NCI-H2171 (cell line): ENCODE measurements at places on chromosomes 6 and 20.

- no peak for DNase-seq
Observed at GRCh38 chr6:146194434-146194833, 165.6 kb downstream of the GRM1 start.

DNA sequence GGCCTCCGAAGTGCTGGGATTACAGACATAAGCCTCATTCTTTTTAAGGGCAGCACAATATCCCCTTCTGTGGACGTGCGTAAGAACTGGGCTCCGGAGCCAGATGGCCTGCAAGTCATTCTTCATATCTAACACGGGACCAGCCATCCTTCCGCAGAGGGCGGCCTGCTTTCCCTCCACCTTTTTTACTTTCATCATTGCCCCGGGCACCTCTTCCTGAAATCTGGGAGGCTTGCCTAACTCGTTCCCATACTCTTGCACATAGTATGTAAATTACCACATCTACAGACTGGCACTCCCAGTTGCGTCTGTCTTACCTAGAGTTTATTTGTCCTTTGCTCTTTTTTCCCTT is 29.9 kb upstream of the SLC23A2 start:
- no peak for DNase-seq

- peak; percentile 24 for DNase-seq
Observed at GRCh38 chr6:31729979-31730630, 1.0 kb upstream of the DDAH2 start.

GRCh38 chr20:23034721-23035671 is at the start of gene SSTR4:
Gene SSTR4, plus strand, starts transcription at chr20:23035312. Its CDS starts 172 bp downstream, at chr20:23035484.
- DNase-seq = no peak

GRCh38 chr6:136383268-136383937 is 93.8 kb upstream of the BCLAF1 start:
- no peak for DNase-seq

DNA sequence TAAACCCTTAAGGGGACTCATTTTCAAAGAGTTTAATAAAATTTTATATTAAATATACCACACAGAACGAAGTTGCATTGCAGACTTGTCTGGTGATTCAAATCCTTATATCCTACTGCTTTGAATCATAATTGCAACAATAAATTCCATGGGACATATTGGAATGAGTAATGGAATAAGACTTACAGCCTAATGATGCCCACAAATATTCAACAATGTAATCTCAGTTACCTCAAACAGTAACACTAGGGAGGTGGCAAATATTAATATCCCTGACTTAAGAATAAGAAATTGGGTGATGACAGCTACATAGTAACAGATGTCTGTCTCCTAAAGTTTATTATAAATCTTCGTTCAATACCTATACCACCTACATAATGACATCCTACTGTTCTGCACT is 52.6 kb downstream of the BMP5 start:
- no peak for DNase-seq

- DNase-seq = no peak
Observed at GRCh38 chr20:991850-992249, 10.3 kb downstream of the RSPO4 start.

DNA sequence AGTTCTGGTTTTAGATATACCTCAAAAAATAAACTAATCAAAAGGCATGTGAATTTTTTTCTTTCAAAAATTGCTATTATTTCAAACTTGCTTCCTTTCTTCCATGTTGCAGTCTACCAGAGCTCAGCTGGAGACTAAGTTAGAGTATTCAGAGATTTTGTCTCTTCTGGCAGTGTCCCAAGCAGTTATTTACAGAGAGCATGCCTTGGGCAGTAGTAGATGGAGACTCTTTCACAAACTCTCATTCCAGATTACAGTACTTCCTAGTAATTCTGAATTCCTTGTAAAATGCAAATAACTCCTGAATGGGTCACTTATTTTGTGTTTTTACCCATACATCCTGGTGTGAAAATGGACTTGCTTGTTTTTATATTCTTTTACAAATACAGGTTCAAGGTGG is 703.4 kb downstream of the EPHA7 start:
- no peak for DNase-seq

DNA sequence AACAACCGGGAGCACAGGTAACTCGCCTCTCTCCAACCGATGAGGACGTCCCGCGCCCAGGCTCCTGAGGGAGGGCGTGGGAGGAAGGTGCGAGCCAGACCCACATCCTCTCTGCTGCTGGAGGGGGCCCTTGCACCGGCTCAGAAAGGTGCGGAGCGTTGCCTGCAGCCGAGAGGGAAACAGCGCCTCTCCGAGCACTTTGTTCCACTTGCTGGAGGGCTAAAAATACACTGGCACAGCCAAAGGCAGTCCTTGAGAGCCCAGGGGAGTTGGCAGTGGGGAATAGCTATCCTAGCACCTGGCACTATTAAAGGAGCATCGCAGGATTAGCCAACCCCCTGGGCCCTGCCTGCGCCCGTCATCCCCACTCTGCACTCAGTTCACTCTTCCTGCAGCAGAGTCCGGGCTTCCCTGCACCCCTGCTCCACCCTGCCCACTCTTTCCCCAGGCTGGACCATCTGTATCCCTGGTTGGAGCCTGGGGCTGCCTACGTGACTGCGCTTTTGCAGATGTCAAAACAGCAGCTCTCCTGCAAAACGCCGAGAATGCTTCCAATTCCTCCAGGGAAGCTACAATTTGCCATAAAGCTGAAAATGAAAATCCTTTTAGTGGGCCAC is 108.9 kb downstream of the SNX5 start:
- DNase-seq = peak; percentile 58

- no peak for DNase-seq
Observed at GRCh38 chr20:3696745-3697587, 15.2 kb upstream of the ADAM33 start.

DNA sequence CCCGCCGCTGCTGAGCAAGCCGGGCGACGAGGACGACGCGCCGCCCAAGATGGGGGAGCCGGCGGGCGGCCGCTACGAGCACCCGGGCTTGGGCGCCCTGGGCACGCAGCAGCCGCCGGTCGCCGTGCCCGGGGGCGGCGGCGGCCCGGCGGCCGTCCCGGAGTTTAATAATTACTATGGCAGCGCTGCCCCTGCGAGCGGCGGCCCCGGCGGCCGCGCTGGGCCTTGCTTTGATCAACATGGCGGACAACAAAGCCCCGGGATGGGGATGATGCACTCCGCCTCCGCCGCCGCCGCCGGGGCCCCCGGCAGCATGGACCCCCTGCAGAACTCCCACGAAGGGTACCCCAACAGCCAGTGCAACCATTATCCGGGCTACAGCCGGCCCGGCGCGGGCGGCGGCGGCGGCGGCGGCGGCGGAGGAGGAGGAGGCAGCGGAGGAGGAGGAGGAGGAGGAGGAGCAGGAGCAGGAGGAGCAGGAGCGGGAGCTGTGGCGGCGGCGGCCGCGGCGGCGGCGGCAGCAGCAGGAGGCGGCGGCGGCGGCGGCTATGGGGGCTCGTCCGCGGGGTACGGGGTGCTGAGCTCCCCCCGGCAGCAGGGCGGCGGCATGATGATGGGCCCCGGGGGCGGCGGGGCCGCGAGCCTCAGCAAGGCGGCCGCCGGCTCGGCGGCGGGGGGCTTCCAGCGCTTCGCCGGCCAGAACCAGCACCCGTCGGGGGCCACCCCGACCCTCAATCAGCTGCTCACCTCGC is 1.5 kb downstream of the ARID1B start:
- DNase-seq = peak; percentile 44

DNA sequence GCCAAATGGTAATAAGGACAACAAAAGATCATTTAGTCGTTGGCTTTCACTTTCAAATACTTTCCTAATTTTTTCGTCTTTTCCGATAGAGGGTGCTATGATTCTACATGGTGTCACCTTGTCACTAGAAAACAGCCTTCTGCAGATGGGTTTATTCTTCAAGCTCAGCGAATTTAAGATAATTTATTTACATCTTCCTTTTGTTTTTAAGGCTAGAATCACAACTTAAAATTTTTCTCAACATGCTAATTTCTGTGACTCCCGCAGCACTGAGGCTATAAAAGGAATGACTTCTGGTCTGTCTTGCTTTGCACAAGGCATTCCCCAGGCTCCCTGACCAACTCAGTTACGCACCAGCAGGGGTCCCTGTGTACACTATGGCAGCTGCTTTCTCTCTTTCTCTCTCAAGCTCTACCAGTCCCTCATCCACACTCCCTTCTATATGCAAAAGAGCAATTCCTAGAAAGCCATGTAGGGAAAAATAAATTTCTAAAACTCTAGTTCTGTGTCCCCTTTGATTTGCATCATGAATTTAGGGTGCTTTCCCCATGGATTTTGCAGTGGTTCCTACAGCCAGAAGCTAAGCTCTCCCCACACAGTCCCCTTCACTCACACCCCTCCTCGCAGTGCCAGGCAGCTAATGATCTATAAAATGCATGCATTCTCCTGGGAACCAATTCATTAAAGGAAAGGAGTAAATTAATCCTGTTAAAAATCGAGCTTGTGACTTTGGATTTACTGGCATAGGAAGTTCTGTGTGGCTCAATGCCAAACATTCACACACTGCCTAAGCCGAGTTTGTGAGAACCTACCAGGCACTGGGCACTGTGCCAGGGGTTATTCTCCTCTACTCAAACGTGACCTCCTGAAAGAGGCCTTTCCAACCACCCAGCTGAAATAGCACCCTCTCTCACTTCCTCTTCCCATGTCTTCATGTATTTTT is 74.5 kb downstream of the DCDC2 start:
- DNase-seq = peak; percentile 76

DNA sequence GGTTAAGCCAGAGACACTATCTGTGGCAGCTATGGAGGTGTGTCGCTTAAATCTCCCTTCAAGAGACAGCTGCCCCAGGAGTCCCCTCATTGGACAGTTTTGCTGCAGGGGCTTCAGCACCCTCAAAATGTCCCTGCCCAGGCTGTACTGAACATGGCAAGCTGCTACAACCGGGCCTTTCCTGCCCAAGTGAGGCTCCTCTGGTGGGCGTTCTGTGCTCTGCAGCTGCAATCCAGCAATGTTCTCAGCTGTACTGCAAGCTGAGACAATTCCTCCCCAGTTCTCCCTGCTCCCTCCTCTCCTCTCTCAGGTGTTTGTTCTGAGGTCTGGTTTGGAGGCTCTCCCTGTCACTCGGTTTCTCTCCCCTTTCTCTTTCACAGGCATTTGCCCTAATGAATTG is 190.8 kb upstream of the LAMP5 start:
- DNase-seq = no peak

GRCh38 chr6:43627008-43627825 is 1.8 kb downstream of the GTPBP2 start:
- no peak for DNase-seq

DNA sequence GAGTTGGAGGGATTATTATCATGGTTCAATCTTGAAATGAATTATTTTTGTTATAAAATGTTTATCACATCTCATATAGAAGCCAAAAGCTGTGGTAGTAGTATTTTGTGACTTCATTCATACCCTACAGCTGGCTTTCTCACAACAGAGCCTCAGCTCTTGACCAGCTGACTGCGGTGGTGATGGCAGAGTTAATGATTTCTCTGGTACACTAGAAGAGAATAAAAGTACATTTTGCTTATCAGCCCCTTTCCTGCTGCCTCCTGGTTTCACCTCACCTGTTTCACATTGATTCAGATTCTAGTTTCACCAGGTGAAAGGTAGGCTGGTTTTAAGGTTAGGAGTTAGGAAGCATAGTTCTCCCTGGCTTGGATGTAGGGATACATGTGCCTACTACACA is 55.7 kb downstream of the AFG1L start:
- DNase-seq = no peak

DNA sequence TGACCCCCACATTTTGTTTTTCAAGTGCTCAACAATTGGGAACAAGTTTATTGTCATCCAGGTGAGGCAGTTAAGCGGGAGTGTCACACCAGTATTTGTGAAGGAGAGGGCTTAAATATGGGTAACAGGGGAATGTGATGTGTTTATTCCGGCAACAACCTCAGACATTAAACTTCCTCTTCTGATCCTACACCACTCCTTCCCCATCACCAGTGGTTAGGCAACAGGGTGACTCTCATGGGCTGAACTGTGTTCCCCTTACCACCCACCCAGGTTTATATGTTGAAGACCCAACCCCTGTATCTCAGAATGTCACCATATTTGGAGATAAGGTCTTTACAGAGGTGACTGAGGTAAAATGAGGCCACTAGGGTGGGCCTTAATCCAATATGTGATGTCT is 52.1 kb upstream of the RNF182 start:
- no peak for DNase-seq

DNA sequence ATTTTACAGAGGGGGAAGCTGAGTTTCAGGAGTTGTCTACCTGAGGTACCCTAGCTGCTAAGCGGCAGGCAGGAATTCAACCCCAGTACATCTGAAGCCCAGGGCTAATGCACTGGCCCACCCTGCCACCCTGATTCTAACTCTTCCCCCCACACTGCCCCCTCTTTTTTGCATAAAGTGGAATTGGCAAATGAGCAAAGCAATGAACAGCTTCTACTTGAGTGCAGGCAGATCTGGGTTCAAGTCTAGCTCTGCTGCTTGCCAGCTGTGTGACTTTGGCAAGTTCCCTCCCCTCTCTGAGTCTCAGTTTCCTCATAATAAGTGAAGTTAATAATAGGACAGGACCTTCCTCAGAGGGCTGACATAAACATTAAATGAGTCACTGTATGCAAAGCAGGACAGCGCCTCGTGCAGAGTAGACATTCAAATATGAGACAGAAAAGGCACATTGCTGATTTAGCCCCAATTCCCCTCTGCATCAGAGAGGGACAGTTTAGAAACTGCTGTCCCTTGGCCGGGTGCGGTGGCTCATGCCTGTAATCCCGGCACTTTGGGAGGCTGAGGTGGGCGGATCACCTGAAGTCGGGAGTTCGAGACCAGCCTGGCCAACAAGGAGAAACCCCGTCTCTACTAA is 4.7 kb downstream of the ADA start:
- no peak for DNase-seq

- DNase-seq = no peak
Observed at GRCh38 chr6:134826889-134827737, 122.8 kb downstream of the ALDH8A1 start.

DNA sequence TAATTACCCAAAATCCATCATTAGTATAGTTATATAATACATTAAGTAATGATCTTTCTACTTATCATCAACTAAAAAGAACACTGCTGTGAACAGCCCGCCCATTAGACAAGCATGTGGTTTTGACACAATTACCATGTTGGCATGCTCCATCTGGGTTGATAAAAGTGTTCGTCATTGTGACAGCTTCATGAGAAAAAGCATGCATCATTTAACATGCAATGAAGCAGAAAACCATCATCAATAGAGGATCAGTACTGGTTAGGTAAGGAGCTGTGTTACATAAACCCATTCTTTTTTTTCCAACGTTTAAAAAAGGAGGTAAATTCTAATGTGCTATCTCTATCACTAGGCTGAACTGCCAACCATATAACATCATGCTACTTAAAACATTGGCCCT is 101.9 kb downstream of the EPB41L2 start:
- DNase-seq = no peak

DNA sequence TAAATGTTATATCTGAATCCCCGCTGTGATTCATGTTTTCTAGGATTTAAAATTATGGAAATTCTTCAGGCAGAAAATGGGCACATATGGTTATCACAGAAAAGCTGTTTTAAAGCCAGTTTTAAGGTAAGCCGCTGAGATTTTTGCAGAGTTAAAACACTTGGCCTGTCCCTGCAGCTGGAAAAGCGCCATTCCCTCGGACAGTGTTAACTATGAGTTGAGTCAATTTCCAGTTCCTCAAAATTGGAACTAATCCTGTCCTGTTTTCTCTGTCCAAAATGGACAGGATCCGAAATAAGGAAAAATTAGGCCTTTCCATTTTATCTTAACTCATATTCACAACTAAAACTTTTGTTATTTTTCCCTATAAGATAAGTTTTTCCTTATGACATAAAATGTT is 225.2 kb downstream of the SAMD5 start:
- DNase-seq = no peak
